Jurkat, Clone E6-1 (cell line): ENCODE measurements at places on chromosomes 1 and 21.

GRCh38 chr1:223256034-223256433 lies 107.9 kb downstream of the SUSD4 start:
- DNase-seq, result no peak

DNA sequence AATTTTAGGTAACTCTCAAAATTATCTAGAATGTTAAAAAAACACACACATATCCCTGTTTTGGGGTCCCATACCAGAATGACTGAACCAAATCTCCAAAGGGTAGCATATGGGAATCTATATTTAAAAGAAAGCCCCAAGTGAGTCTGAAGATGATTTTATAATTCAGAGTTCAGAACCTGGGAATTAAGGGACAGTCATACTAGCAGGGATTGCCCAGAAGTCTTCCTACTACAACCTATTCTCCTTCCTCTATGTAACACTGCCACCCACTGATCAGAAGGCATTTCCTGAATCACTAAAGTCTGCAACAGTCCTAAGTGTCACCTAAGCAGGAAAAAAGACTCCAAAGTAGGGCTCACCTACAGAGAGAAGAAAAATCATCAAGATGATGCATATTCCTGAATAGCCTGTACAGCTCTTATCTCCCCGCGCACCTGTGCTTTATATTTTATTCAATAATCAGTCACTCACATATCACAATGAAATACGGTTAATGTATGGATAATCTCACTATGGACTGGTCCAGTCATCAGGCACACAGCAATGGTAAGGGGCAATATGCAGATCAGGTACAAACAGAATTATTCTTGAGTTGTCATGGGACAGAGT lies 4.9 kb downstream of the RGS1 start:
- DNase-seq, result no peak

DNA sequence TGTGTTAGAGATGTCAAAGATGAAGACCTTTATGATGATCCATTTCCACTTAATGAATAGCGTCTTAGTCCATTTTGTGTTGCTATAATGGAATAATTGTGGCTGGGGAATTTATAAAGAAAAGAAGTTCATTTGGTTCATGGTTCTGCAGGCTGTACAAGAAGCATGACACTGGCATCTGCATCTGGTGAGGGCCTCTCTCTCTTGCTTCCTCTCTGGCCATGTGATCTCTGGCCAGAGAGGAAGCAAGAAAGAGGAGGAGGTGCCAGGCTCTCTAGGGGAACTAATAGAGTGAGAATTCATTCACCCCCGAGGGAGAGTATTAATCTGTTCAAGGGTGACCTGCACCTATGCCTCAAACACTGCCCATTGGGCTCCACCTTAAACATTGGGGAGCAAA lies 242.8 kb downstream of the DISC1 start:
- DNase-seq, result no peak

DNA sequence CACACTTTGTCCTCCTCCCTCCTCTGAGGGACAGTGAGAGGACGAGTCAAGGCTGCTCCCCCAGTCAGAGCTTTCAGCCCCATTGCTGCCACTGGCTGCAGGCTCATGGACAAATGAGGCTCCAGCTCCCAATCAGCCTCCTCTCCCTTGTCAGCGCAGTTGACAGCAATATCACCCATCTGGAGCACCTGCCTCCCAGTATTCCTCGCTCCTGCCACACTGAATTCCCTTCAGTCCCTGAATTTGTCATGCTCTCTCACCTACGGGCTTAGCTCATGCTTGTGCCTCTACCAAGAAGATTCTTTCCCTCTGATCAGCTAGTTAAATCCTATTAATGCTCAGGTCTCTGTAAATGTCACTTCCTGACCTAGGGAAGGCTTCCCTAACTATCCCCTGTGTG lies 54.4 kb upstream of the SYT6 start:
- DNase-seq, result no peak

- DNase-seq, result no peak
Observed at GRCh38 chr1:208821939-208822338, 577.8 kb upstream of the PLXNA2 start.

DNA sequence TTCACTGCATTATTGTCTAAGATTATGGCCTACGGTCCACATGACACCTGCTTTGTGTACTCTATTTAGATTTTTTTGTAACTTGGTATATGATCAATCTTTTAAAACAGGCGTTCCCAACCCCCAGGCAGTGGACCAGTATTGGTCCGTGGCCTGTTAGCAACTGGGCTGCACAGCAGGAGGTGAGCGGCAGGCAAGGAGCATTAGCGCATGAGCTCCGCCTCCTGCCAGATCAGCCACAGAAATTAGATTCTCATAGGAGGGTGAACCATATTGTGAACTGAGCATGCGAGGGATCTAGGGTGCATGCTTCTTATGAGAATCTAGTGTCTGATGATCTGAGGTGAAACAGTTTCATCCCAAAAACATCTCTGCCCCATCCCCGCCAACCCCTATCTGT lies 228.4 kb upstream of the NR5A2 start:
- DNase-seq, result no peak

DNA sequence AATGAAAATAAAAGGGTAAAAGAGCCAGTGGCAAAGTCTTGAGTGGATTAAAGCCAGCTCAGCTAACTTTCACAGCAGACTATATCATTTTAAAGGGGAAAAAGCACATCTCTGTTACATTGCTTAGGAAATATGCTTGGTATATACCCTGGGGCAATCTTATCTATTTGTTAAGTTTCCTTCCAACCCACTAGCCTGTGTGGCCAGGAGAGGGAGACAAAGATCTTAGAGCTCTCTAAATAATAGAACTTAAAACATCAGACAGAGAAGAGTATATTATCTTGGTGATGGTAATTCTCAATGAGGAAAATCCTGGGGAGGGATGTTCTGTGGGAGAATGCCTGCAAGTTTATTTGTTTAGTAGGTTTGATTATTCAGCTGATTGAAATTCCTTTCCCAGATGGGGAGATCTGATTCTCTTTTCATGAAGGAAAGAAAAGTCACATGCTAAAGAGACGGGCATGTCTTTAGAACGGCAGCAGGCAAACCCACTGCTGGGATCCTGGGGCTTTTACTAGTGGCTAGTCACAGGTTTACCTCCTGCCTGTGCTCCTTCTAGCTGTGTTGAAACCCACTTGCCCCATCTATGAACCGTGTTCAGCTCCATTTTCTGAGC lies 3.6 kb downstream of the KCNE2 start:
- peak; percentile 63 for DNase-seq

GRCh38 chr1:163970699-163971098 lies 588.3 kb upstream of the PBX1 start:
- no peak for DNase-seq

GRCh38 chr21:34351786-34352241 lies 12.0 kb upstream of the KCNE2 start:
- peak; percentile 36 for DNase-seq

GRCh38 chr21:29124645-29125044 lies 5.8 kb upstream of the MAP3K7CL start:
- DNase-seq, result no peak

- DNase-seq, result no peak
Observed at GRCh38 chr1:157403203-157403602, 149.1 kb downstream of the FCRL5 start.

DNA sequence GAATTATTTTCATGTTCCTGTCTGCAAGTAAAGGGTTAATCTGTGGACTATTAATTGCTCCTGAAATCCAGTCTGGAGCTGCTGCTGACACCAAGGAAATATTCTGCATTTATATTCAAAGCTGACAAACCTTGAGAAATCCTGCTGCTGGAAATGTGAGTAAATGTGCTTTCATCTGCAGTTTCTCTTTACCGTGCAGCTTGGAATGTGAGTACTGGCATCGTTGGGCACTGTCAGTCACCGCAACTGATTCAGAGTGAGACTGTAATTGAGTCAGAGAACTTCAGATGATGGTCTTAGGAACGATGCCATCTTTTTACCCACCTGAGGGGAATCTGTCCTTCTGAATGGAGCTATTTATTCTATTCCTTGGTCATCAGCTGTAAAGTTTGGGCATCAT lies 420.6 kb downstream of the SIPA1L2 start:
- no peak for DNase-seq

DNA sequence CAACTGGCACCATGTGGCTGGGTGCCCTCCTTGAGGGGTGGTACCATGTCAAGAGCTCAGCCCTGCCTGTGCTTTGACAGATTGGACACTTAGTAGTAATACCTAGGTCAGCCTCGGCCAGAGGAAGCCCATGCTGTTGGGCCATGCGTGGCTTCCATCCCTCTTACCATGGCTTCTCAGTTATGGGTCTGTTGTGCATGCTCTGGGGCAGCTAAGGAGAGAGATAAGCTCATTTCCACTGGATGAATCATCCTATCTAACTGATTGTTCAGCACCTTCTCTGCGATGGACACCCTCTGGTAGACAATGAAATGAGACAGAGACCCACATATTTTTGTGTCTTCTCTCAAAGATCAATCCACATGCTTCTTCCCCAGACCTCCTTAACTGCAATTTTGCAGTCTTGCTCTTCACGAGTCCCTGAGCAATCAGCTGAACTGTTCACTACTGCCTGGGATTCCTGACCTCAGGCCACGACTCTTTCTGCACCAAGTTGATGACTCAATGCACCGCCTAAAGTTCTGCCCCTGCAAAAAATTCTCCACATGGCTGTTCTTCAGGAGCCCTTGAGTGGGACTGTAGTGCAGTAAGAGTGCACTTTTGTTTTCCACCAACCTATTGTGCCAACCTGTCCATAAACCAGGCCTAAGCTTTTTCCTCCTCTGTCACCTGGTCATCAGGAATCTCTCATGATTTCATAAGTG lies 6.9 kb upstream of the TRIM62 start:
- DNase-seq, result no peak

DNA sequence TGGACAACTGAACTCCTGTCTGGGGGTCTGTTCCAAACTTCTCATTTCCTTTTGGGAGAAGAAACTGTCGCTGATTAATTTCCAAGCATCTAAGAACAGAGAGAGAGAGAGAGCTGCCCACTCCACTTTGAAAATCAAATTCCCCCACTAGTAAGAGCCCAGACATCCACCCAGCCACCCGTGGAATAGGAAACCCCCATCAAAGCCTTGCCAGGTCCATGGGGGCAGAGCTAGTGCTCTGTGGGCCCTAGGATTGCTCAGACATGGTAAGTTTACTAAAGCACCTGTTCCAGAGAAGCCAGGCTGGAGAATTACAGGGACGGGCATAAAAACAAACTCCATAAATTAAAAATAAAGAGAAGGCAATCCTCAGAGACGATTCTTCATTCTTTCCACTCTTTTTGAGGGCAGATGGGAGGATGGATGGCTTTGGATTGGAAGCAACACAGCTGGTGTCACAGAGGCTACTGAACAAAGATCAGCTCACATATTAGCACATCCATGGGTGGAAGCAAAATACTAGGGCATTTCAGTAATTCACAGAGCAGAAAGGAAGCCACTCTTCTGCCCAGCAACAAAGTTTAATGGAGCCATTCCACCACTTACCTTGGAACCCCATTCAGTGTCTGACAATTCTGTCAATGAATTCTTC lies 103.9 kb downstream of the COLGALT2 start:
- no peak for DNase-seq

GRCh38 chr21:27756191-27756590 lies 789.3 kb upstream of the ADAMTS5 start:
- no peak for DNase-seq

DNA sequence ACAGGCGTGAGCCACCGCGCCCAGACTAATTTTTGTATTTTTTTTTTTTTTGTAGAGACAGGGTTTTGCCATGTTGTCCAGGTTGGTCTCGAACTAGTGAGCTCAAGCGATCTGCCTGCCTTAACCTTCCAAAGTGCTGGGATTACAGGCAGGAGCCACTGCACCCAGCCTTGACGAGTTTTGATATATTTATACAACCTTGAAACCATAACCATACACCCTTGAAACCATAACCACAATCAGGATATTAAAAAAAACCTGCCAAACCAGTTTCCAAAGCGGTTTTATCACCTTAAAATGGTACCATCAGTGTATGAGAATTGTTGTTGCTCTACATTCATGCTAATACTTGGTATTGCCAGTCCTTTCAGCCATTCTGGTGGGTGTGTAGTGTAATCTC lies 3.7 kb upstream of the PHACTR4 start:
- no peak for DNase-seq

GRCh38 chr1:61399199-61399598 lies 316.8 kb downstream of the NFIA start:
- DNase-seq, result no peak

DNA sequence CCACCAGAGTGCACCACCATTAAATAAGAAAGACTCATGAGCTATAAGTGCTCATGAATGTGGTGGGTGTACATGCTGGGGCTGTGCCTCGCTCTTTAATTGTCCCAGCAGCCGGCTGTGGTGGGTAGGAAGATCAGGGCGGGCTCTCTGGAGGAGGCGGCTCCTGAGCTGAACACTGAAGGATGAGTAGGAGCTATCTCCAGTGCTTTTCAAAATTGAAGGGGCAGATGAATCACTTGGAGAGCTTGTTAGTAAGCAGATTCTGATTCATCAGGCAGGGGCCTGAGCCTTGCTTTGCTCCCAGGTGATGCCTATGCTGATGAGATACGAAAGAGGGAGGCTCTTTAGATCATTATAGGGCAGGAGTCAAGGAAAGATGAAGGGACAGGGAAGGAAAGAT lies 54.1 kb downstream of the ETS2 start:
- DNase-seq, result no peak

DNA sequence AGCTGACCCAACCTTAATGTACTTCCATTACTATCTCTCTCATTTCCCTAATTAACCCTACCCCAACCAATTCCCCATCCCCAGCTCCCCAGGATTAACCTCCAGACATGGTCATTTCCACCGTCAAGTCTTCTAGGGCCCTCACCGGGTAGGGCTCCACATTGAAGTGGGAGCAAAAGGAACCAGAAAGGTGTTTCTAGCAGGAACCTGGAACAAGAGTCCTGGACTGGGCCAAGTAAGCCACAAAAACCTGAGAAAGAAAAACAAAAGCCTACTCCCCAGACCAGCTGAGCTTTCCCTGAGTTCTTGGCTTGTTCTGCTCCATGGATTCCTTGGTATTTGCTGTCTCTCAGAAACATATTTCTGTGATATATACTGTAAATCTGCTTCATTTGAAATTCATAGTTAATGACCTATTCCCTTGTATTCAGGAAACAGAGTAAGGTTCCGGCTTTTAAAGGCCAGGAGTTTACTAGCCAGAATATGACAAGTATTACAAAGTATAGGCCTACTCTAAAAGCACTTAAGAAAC lies 58.4 kb downstream of the SYF2 start:
- DNase-seq, result no peak

GRCh38 chr1:175530622-175531375 lies 212.6 kb downstream of the TNR start:
- DNase-seq, result no peak

DNA sequence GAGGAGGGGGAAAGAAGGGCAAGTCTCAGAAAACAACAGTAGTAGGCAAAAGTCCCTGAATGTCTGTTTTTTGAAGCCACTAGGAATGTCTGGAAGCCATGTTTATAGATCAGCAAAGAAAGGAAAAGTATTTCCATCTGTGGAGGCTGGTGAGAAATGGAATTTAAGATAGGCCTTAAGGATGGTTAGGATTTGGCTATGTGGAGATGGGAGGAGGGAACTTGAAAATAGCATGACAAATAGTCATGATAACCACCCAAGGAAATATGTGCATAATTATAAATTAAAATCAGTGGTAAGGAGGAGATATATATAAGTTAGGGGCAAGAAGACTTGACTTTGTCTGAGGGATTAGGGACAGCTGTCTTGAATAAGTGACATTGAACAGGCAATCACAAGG lies 33.8 kb upstream of the FGGY start:
- no peak for DNase-seq
